Hair follicular keratinocyte (primary cell): ENCODE measurements at places on chromosomes 4 and X. TPM values are rescaled to one million over a fixed set of nuclear protein-coding genes. Genes with fewer than 3 reads are reported as not detected.

ANOS1 gene
- total RNA-seq, result 2.6 and 16.6 TPM in 2 replicates

SLC9B2 gene
- 18.7 and 21.3 TPM in 2 replicates for total RNA-seq

SYNPO2 gene
- total RNA-seq, result 0.11 and 0.31 TPM in 2 replicates

DIPK2B gene
- not detected in 2 replicates for total RNA-seq

LRCH2 gene
- total RNA-seq, result 0.04 TPM in 1 of 2 replicates, not detected in the other

CXCL1 gene
- total RNA-seq, result 104 and 131 TPM in 2 replicates

OPHN1 gene
- total RNA-seq, result 2.5 TPM in 2 replicates

CPZ gene
- total RNA-seq, result not detected in 2 replicates

UBE2A gene
- 29.8 and 31.2 TPM in 2 replicates for total RNA-seq

RAI2 gene
- total RNA-seq, result not detected in 2 replicates

PNMA5 gene
- total RNA-seq, result not detected in 2 replicates

GIMD1 gene
- total RNA-seq, result not detected in 2 replicates
